ENCODE measurements at places on chromosomes 12 and 14.

DNA sequence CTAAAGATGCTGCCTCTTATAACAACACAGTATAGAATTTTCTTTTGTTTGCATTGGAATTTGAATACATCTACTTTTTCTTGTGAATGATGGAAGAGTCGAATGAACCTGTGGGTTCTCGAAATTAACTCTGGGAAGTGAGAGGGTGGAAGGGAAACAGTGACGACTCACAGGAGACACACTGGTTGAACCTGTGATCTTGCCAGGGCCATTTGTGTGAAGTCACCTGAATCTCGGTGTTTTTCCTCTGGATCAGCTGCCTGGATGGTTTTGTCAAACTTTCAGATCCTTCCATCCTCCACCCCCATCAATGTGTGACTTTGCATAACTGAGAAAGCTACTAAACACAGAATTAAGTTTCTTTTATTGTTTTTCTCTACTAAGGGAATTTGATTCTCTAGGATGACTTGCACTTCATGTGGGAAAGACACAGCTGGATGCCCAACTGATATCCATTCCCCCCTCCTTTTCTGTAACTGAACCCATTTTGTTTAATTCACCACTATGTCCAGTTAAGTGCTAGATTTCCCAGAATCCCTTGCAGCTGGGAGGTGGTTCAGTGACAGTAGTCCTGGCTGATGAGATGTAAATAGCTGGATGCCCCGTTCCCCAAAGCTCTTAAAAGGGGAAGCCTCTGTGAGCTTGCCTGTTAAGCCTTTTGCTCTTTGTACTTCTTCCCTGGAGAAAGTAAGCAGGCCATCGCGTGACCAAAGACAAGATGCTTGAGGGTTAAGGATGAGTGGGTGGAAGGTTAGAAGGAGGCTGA lies 6.3 kb downstream of the PPFIBP1 start:
- H3K4me3 ChIP-seq = no peak overlapping the region
- no peaks in the 10 kb centered on the region for H3K27me3 ChIP-seq
- DNase-seq = no peak
- H3K36me3 ChIP-seq = no peaks in the 10 kb centered on the region
- no peak overlapping the region for H3K27ac ChIP-seq
- H3K4me1 ChIP-seq = peaks cover 24% of the 10 kb centered on the region

DNA sequence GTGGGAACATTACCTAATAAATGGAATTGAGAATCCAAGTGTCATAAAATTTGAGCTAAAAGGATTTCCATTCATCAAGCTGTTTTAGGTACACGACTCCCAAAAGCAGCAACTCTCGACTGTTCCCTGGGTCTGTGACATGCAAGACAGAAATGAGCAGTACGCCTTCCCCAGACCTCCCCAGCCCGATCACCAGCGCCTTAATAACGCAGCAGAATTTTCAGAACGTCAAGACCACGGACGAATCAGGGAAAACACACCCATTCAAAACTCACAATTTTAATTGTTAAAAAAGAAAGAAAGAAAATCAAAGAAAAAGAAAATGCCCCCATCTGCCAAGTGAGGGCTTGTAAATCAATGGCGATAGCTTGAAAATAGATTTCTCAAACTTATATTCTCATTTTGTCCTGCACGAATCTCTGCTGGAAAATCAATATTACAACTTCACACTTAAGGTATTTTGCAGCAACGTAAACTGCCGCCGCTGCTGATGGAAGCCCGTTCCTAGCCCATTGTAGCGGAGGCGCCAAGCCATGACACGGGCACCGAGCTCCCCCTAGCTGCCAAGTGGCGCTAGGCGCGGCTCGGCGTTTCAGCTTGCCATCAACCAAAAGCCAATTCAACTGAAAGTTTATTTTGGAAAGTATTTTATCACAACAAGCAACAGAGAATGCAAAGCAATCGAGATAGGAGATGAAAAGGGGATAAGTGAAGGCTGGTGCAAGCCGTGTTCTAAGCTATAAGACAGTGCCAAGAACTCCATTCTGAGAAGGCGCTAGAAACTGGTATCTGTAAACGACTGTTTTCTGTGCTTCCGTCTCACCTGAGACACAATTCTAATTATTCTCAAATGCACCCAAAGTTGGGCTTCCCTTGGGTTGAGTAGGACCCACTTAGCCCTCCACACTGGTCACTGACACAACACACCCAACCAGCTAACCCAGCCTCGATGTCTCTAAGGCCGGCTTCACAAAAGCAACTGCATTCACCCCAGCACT lies 5.5 kb downstream of the BCL11B start:
- peak overlapping the region; percentile 100 for H3K4me3 ChIP-seq
- H3K27me3 ChIP-seq = no peaks in the 10 kb centered on the region
- peaks cover 73% of the 10 kb centered on the region for H3K4me1 ChIP-seq
- peaks cover 64% of the 10 kb centered on the region for H3K36me3 ChIP-seq
- DNase-seq = peak; percentile 91

DNA sequence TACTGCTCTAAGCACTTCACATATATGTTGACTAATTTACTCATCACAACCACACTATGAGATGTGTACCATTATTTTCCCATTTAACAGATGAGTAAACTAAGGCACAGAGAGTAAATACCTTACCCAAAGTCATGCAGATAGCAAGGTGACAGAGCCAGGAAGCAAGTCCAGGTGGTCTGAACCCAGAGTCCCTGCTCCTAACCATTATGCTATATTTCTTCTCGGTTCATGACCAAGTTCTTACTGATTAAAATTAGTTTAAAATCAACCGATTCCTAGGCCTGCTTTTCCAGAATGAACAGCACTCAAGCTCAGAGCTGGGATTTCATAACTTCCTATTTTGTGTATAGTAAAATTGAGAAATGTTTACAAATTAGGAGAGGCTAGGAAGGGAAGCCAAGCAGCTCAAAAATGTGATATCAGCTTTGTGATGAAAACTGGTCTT lies 85.5 kb upstream of the EGLN3 start:
- no peak for DNase-seq
- no peaks in the 10 kb centered on the region for H3K4me1 ChIP-seq
- H3K27me3 ChIP-seq = peaks cover 2% of the 10 kb centered on the region

- DNase-seq = no peak
- H3K4me1 ChIP-seq = no peaks in the 10 kb centered on the region
- H3K36me3 ChIP-seq = no peaks in the 10 kb centered on the region
- H3K27ac ChIP-seq = no peak overlapping the region
These were observed 73.7 kb downstream of the BBS10 start for GRCh38 chr12:76274420-76275083.

DNA sequence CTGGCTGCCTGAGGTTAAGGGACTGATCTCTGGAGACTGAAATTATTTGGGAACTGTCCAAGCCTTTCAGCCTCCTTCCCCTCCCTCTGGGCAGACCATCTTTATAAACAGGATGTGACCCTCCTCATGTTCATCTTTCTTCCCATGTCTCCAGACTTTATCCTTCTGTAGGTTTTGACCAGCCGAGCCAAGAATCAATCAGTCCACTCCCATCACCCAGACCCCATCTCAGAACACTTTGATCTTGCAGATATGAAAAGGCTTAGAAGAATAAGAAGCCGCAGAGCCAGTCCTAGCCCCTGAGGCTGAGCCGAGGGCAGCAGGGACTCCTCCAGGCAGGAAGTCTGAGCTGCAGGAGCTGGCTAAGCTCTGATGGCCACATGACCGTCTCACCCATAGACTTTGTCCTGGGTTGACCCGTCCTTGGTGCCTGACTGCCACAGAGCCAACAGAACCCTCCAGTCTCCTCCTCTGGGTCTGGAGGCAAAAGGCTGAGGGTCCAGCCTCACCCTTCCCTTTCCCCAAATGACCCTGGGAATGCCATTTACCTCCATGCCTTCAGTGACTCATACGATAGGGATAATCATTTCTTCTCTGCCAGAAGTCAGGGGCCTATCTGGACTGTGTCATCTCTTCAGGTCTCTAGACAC lies 1.6 kb downstream of the KRT71 start:
- peaks cover 3% of the 10 kb centered on the region for H3K27me3 ChIP-seq
- H3K4me1 ChIP-seq = peaks cover 2% of the 10 kb centered on the region
- no peak for DNase-seq
- no peak overlapping the region for H3K27ac ChIP-seq
- H3K36me3 ChIP-seq = no peaks in the 10 kb centered on the region

- no peaks in the 10 kb centered on the region for H3K36me3 ChIP-seq
- DNase-seq = peak; percentile 13
- H3K4me3 ChIP-seq = no peak overlapping the region
- peaks cover 58% of the 10 kb centered on the region for H3K4me1 ChIP-seq
- H3K27ac ChIP-seq = peak overlapping the region; percentile 65
- peaks cover 3% of the 10 kb centered on the region for H3K27me3 ChIP-seq
These were observed 58.0 kb upstream of the PARP11 start for GRCh38 chr12:3931206-3931605.

DNA sequence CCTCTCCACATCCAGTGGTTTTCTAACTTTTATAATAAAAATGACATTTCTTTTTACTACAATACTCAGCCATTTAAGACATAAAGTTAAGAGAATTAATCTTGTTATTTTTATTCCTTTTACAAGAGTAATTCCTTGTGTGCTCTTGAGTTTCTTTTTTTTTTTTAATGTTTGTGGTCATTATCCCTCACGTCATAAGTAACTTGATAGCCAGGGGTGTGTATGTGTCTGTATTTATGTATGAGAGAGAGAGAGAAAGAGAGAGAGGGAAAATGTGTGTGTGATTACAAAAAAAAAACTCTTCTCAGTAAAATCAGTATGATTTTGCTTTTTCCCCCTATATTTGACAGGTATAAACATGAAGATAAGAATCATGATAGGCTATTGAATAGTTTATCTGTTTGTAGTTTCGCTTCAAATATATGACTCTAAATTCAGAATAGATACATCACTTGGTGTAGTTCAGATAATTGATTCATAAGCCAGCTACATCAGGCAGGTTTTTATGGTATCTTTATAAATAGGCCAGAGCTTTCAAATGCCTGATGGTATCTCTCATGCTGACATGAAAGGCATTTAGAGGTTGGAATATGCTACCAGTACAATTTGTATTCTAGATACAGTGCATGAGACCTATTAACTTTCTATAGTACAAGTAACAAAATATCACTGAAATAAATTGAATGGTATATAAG lies 34.9 kb downstream of the RERGL start:
- H3K27me3 ChIP-seq = no peaks in the 10 kb centered on the region
- H3K36me3 ChIP-seq = no peaks in the 10 kb centered on the region
- no peak overlapping the region for H3K4me3 ChIP-seq
- DNase-seq = no peak

GRCh38 chr14:54088271-54088670 lies 131.6 kb upstream of the BMP4 start:
- H3K4me3 ChIP-seq = no peak overlapping the region
- DNase-seq = no peak
- peaks cover 12% of the 10 kb centered on the region for H3K27me3 ChIP-seq
- peaks cover 5% of the 10 kb centered on the region for H3K36me3 ChIP-seq

DNA sequence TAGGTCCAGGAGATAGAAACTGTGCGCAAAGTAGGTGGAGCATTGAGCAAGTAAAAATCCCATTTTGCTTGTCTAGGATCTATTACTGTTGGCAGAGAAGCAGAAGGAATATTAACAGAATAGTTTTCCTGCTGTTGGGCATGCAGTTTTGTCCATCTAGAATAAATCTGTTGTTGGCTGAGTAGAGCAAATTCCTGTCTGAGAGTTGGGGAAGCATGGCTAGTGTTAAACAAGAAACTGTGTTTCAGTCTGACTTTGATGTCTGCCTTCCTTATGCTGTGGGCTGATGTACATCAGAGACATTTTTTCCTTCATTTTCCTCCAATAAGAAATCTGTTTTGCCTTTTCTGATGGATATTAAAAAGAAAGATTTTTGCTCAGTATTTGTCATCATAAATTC lies 98.2 kb downstream of the RAD52 start:
- H3K4me1 ChIP-seq = peaks cover 41% of the 10 kb centered on the region
- H3K27me3 ChIP-seq = no peaks in the 10 kb centered on the region
- H3K36me3 ChIP-seq = peaks cover 9% of the 10 kb centered on the region
- no peak for DNase-seq
- H3K4me3 ChIP-seq = no peak overlapping the region

GRCh38 chr14:33790996-33791395 lies 159.9 kb downstream of the EGLN3 start:
- no peak for DNase-seq
- H3K36me3 ChIP-seq = no peaks in the 10 kb centered on the region
- no peak overlapping the region for H3K27ac ChIP-seq
- H3K4me1 ChIP-seq = peaks cover 6% of the 10 kb centered on the region

DNA sequence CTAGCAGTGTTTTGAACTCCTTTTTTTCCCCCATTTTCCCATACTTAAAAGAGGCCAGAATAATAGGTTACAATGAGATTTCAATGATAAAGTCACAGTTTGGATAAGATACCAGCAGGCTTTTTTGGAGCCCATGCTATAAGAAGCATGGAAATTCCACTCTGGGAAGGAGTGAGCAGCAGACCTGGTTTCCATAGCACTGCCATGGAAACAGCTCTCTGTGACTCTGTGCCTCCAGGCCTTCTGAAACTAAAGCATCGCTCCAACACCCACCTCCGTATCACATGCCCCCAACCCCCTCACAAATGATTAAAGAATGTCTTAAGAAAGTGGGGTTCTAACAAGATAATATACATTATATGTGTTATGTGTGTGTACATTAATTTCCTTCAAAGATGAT lies 165.0 kb downstream of the GRIN2B start:
- H3K4me3 ChIP-seq = no peak overlapping the region
- no peaks in the 10 kb centered on the region for H3K27me3 ChIP-seq

DNA sequence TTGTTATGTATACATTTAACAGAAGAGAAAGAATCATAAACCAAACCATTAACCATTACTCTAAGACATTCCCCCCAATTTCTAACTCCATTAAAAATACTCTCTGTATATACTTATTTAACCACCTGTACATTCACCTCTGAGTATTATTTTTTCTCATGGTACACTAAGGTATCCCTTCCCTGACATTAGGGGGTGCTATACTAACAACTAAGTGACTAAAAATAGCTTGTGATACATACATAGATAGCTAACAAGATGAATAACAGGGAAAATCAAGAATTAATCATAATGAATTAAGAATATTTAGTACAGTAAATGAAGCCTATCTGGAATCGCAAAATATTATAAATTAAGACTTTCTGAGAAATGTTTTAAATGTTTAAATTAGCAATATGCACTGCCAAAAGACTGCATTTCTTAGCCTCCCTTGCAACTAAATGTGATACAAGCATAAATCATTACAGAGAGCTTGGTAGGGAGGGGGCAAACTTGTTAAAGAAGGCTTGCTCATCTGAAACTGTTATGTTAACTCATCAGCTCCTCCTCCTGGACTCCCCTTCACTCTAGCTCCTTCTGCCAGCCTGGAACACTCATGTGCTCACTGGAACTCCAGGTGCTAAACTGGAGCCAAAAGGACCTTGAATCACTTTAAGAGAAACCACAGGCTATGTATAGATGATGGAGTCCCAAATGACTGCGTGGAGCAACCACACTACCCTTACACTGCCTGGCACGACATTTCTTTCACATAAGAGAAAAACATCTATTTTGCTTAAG lies 14.9 kb downstream of the C2CD5 start:
- no peak overlapping the region for H3K4me3 ChIP-seq
- no peaks in the 10 kb centered on the region for H3K36me3 ChIP-seq
- H3K4me1 ChIP-seq = peaks cover 6% of the 10 kb centered on the region
- no peak overlapping the region for H3K27ac ChIP-seq

All from naive thymus-derived CD8-positive, alpha-beta T cell (primary cell).